ENCODE measurements at places on chromosomes 12 and 14.

GRCh38 chr12:1844223-1844622, 23.9 kb downstream of the LRTM2 start:
- no peak for DNase-seq

DNA sequence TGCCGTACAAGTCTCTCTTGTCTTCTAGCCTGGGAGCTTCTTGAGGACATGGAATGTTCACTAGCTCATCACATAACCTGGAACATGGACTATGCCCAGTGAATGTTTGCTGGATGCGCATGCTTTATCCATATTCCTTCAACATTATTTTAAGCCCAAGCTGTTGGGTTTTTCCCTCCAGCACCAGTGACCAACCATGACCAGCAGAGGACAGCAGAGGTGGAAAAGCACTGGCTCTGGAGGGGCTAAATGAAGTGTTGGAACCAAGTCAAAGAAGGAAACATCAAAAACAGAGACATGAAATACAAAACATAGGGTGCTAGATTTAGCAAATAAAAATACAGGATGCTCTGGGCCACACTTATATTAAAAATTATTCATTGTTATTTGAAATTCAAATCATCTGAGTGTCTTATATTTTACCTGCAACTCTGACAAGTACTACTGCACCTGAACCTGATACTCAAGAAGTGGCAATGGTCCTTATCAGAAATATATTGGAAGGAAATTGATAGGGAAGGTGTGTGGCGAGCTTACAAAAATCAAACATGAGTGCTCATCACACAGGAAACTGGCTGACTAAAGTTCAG, 23.1 kb upstream of the HELB start:
- DNase-seq, result peak; percentile 12

DNA sequence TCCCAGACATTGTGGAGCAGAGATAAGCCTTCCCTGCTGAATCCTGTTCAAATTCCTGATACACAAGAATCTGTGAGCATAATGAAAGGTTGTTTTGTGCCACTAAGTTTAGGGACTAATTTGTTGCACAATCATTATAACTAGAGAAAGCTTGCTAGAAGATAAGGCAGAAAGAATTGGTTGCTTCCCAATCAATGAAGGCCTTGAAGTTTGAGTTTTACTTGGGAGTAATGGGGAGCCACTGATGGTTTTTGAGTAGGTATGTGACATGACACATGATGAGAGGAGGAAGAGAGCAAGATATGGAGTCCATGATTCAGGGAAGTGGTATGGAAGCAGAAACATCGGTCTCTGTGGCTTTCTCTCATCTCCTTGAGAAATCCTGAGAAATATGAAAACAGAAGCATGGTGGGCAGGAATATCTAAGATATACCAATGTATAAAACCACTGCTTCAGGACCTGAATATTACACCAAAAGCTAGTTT, 13.3 kb upstream of the TCP11L2 start:
- no peak for DNase-seq

GRCh38 chr14:71956920-71957563, 24.8 kb downstream of the RGS6 start:
- DNase-seq, result no peak

- no peak for DNase-seq
These were observed 9.3 kb upstream of the USP15 start for GRCh38 chr12:62250671-62251608.

DNA sequence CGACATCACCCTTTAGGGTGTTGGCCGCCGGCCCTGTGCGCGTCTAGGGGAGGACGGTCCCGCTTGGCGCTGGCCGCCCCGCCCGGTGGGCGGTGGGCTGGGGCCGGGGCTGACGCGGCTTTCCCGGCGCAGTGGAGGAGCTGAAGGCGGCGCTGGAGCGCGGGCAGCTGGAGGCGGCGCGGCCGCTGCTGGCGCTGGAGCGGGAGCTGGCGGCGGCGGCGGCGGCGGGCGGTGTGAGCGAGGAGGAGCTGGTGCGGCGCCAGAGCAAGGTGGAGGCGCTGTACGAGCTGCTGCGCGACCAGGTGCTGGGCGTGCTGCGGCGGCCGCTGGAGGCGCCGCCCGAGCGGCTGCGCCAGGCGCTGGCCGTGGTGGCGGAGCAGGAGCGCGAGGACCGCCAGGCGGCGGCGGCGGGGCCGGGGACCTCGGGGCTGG, 3.6 kb downstream of the TNFAIP2 start:
- DNase-seq, result peak; percentile 82

- no peak for DNase-seq
These were observed 77.6 kb downstream of the SCAF11 start for GRCh38 chr12:45912774-45913173.

DNA sequence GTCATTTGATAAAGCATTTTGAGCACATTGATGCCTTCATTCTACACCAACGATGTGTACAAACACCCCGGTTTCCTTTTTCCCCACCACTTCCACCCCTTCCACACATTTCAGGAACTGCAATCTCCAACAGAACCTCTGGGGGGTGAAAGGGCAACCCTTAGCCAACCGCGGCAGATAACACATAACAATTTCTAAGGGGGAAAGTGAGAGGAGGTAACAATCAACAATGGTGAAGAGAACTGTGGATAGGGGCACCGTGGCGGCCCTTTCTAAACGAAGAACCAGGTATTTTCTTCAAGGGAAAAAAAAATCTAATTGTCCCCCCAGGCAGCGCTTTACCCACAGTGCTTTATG, 1.1 kb downstream of the KITLG start:
- DNase-seq, result no peak

DNA sequence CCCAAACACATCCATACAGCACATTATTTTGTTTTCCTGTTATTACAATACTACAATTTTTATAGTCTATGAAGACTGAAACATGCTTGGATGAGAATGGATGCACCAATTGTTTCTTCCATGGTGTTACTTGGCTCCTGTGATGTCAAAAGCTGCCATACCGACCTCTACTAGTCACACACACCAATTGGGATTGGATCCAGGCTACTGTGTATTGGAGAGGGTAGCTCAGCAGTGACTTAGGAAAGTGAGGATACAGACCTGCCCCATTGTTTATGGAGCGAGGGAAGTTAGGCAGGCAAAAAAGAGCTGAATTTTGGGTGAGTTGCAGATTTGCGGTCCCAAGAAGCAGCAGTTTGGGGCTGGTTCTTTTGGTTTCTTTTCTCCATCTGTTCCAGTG, 30.8 kb upstream of the AKAP6 start:
- DNase-seq, result no peak

DNA sequence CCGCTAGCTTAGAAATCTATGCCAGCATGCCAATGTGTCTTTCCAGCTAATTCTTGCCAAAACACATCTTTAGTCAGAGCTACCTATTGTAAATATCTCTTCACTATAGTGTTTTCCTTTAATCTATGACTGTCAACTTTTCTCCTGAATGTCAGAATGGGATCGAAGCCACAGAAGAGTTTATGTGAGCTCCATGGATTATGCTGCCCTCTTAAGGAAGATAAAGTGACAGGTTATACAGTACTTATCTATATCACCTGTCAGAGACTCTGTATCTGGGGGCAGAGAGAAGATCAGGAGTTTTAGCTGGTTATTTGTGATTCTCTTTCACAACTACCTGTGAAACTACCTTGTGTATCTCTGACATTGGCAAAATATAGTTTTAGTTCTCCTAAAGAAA, 204.3 kb upstream of the SEL1L start:
- DNase-seq, result no peak

GRCh38 chr12:53986686-53987483, 1.9 kb downstream of the HOXC10 start:
- DNase-seq, result no peak

GRCh38 chr12:2243275-2243674, 190.5 kb downstream of the CACNA1C start:
- DNase-seq, result no peak

- DNase-seq, result no peak
These were observed 19.0 kb downstream of the SPRING1 start for GRCh38 chr12:116718655-116719454.

DNA sequence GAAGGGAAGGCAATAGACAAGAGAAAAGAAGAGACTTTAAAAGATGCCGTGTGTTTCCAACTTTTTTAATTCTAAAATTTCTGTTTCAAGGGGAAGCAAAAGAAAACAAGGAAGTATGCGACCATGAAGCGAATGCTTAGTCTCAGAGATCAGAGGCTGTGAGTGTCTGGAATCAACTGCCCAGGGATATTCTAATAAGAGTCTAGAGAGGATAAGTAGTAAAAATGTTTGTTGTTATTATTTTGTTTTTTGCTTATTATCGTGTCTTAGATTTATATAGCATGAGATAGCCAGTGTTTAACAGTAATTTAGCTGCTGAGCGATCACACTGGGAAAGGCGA, 421 bp downstream of the FCF1 start:
- no peak for DNase-seq

- DNase-seq, result no peak
These were observed 103.9 kb downstream of the BTG1 start for GRCh38 chr12:92041742-92042141.

DNA sequence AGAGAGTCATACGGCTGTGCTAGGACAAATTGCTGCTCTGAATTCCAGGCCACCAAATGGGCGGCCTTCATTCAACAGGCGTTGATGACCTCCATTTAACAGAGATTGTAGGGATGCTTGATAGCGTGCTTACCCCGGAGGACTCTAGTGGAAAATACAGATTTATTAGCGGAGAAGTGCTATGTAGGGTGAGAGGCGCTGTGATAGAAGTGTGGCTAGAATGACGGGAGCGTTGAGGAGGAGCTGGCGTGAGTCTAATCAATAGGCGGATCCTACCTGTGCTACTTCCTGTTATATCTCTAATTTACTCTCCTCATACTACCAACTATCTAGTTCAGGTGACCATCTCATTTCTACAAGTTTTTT, 668 bp downstream of the MRPS35 start:
- DNase-seq, result no peak

DNA sequence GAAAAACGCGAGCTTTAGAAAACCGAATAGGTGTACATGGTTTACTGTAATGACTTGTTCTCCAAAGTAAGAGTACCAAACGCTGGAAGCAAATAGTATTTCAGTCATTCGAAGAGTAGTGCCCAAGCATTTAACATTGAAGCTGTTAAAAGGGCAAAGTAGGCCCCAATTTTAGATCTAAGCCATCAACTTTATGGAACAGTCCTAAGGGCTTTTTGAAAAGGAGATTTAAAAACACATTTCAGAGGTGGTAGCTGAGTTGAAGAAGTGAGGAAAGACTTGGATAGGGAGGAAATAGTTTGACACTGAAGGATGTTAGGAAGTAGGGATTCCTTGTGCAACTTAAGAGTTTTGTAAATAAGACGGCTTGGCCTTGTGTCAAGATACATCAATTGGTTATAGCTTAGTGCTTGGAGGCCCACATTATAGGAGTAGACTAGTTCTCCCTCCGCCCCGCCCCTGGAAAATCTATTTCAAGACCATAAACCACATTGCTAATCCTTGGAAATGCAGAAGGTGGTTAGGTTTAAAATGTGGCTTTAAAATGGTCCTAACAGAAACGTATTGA, 783 bp upstream of the TUBA1B start:
- no peak for DNase-seq

DNA sequence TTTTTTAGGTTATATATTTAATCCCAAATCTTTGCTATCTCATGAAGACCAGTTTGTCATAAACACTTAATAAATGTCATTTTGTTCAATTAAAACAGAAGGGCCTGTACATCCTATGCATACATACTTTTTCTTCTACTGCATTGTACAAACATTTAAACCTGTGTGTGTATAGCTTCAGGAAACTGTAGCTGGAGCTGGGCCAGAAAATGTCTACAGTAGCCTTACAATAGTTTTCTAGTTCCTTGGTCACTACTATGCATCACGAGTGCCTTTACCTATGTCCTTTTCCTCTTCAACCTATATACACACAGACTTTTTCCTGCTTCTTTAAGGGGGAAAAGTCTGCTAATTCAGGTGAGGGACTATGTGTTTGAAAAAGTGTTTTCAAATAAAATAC, 302.8 kb downstream of the PAWR start:
- DNase-seq, result no peak

DNA sequence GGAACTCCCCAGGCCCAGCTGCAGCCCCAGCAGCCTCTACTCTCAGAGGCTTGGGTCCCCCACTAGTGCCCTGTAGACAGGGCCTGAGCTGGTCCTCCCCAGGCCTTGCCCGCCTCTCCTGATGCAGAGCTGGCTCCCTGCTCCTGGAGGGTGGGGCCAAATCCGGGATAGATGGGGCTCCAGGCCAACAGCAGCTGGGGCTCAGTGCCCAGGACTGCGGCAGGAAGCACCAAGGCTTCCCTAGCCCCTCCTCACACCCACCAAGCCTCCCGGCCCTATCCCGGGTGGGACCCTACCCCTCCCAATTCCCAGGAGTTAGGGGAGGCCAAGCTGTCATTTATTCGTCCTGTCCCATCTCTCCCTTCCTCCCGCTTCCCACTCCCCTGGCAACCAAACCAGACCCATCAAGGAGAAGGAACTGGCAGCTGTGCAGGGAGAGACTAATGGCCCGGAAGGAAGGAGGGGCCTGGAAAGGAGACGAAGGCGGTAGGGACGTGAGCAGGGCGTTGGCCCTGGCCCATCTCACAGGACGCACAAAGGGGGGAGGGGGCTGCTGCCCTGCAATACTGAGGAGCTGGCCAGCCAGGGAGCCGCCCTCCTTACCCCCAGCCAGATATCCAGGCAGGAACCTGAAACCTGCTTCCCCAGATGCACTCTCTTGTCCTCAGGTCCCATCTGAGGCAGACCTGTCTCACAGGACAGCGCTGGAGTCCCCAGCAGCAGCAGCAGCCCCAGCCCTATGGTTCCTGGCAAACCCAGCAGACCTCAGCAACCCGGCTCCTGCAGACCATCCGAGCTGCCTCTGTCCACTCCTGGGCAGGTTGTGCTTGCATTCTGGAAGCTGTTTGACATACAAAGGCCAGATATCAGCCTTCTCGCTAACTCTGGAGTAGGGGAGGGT, 1.6 kb upstream of the PRPH start:
- peak; percentile 90 for DNase-seq

- no peak for DNase-seq
These were observed 45.3 kb upstream of the RAP1B start for GRCh38 chr12:68565391-68565903.

GRCh38 chr12:47385653-47386052, 305.9 kb upstream of the AMIGO2 start:
- DNase-seq, result no peak

DNA sequence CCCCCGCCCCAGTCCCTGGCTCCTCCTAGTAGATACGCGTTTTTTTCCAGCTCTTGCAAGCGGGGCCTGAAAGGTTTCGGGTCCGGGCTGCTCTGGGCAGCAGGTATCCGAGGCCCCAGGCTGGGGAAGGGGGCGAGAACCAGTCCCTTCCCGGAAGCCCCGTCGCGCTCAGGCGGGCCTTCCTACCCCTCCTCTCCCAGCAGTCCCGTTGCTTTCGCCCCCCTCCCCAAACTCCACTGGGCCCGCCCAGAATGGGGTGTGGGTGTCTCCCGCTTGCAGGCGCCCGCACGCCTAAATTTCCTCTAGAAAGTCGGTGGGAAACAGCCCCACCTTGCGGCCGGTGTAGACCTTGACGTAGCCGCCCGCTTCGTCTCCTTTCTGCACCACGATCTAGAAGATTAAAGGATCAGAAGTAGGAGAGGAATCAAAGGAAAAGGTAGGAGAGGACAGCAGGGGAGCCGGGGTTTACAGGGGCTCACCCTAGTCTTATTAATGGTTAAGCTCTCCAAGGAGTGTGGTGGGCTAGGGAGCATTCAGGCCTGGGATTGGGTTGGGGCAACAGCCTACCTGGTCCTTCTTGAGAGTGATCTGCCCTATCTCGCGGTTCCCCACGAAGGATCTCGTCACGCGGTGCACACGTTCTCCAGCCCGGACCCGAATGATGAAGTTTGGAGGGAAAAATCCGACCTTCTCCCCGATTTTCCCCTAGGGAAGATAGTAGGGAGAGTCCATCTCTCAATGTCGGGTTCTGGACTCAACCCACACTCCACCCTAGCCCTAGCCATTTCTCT, 7.3 kb downstream of the STAC3 start:
- DNase-seq, result peak; percentile 81

- DNase-seq, result no peak
These were observed 128.2 kb downstream of the GRIP1 start for GRCh38 chr12:66550626-66551025.
